ENCODE measurements at places on chromosomes 6 and 20. TPM values are rescaled to one million over a fixed set of nuclear protein-coding genes. Genes with fewer than 3 reads are reported as not detected.

The BANF2 gene
- not detected for total RNA-seq

The GJE1 gene
- total RNA-seq, result not detected

The ZBTB46 gene
- total RNA-seq, result 55.1 TPM

The CST5 gene
- total RNA-seq, result not detected

The SUMO4 gene
- total RNA-seq, result 3.4 TPM

The BPIFA1 gene
- not detected for total RNA-seq

The STMND1 gene
- total RNA-seq, result not detected

The BMP6 gene
- 11.2 TPM for total RNA-seq

The ANKRD6 gene
- total RNA-seq, result 50.1 TPM

DNA sequence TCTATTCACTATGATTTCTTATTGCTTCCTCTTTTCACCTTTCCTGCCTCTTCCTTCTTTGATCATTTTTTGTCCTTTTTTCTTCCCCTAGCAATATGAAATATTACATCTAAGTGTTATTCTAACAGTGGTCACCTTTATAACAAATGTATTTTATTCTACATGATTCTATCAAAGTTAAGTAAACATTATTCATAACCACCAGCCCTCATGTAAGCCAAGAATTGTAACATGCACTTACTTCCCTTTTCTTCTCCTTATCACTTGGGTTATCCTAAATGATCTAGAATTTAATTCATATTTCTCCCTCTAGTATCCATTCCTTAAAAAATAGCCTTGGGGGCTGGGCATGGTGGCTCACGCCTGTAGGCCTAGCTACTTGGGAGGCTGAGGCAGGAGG, 88.3 kb upstream of the SLC22A23 start:
- DNase-seq, result no peak

DNA sequence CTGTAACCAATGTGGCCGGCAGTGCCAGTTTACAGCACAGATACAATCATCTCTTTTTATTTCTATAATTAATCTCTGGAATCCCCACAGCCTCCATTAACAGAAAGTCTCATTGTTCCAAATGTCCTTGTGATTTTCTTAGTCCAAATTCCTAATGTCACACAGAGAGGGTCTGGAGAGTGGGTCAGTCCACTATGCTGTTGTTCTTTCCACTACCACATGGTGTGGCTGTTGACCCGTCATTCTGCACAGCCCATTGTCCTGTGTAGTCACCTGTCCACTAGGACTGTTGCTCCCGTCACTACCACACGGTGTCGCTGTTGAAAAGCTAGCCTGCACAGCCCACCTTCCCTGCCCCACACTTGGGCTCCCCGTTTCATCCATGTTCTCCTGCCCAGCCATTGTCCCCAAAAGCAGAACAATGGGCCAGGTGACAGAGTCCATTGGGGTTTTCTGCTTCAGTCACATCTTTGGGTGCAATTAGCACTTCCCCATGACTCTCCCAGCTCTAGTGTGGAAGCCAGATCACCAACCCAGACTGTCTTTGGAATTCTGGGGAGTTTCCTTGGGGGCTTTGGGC, 8.6 kb upstream of the LBP start:
- DNase-seq, result no peak

- no peak for DNase-seq
These were observed 63.1 kb upstream of the IFNGR1 start for GRCh38 chr6:137282254-137282653.

DNA sequence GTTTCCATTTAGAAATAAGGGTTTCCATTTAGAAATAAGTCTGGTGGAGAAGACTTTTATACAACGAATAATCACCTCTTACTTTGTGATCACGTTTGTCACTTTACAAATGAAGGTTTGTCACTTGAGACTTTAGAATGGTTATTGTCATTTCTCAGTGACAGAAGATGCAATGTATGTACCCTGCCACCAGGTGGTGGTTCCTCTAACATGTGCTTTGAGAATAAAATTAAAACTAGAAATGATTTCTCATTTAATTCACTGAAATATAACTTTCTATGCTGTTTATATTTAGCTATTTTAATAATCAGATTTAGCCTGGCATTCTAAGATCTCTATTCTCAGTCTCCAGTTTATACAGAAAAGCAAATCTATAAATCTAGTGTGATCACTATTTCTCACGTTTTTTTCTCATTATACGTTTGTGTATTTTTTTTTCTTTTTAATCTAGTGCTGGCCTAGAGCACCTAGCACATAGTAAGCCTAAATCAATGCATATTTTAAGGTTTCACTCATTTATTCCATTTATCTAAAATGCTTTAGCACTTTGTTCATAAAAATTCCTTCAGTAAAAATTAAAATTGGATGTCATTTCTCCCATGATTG, 57.4 kb upstream of the TFAP2D start:
- DNase-seq, result no peak

- DNase-seq, result peak; percentile 94
These were observed 3.4 kb downstream of the SRF start for GRCh38 chr6:43174263-43175112.

DNA sequence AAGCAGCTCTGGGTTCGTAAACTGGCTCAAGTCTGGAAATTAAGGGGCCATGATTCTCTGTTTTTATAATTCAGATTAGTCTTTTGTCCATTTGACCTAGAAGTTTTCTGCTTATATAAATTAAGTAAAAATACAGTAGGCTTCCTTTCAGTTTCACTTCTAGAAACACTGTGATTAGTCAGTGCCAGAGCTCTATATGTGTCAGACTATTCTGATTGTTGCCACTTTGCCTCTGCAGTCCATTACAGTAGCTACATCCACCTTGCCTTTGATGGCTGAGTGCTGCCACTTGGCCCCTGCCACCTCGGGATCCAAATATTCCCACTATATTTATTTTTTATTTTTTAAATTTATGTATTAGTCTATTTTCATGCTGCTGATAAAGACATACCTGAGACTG, 7.9 kb downstream of the ZC2HC1B start:
- DNase-seq, result no peak

DNA sequence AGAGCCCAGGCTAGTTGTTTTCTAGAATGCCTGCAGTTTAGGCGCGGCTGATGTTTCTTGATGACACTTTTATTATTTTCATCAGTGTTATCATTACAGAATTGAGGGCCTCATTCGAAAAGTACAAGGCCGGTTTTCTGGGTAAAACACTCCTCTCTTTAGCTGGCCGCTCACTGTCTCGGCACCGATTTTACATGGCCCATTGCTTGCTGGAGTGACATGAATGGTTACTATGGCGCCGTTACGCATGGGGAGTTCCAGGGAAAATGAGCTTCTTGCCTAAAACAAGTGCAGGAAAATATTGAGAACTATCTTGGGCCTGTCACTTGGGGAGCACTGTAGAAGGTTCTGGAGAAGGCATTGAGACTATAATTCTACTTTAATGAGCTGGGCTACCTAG, 317.8 kb downstream of the CDH4 start:
- no peak for DNase-seq

DNA sequence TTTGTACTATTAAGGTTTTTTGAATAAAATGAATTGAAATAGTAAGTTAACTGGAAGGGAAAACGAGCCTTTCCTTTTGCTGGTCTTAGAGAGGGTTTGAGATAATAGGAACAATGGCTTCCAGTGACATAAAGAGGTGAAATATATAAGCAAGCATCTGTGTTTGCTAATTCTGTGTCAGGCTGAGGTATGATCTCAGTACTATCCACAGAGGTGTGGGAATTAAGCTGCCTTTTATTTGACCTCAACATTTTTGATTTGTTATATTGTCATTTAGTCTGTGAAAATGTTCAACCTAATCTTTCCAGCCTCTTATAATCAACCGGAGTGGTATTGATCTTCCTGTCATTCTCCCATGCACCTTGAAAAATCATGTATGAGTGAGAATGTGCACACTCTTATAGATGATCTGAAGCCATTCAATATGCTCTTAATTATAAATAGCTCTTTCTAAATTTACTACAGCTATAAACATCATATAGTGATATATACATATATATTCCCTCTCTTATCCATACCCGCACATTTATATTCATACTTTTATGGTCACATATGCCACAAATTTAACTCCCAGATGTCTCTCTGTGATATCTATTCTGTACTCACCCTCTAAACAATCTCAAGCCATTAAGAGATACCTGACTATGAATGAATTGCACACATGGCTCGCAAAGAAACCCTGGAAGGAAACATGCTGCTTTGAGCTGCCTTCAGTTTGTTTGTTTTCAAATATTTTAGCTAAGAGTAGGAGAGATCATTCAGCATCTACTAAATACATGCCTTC, 754.7 kb upstream of the NRSN1 start:
- no peak for DNase-seq

DNA sequence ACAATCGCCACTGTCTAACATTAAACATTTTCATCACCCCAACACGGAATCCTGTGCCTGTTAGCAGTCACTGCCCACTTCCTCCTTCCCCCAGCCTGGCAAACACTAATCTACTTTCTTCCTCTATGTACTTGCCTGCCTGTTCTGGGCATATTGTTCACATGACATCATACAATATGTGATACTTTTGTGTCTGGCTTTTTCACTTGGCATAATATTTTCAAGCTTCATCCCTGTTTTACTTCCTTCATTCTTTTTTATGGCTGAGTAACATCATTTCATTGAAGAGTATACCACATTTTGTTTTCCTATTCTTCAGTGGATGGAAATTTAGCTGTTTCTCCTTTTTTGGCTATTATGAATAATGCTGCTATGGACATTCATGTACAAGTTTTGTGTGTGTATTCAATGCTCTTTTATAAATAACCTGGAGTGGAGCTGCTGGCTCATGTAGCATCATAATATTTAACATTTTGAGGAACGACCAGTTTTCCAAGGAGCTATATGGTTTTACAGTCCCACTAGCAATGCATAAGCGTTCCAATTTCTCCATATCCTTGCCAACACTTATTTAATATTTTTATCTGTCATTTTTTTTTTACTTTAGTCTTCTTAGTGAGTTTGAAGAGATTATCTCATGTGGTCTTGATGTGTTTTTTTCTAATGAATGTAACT, 360.1 kb downstream of the HDGFL1 start:
- no peak for DNase-seq

- DNase-seq, result no peak
These were observed 202.5 kb downstream of the TFAP2B start for GRCh38 chr6:51021171-51021570.

DNA sequence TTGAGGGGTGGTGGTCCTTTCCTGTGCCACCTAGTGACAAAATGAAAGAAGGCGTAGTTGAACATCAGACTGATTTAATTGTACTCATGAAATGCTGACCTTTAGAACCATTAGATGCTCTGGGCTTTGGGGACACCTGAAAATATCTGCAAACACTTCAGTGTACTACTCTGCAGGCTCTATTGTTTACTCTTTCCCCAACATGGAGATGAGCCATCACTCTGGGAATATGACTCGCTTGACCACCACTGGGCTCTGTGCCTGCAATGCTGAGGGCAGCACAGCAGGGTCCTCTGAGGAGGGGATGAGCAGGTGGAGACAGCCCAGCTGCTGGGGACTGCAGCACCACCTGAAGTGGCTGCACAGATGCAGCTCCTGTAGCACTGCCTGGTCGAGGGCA, 74.8 kb upstream of the SLC24A3 start:
- no peak for DNase-seq

- DNase-seq, result no peak
These were observed 31.3 kb upstream of the HEY2 start for GRCh38 chr6:125718109-125718508.

DNA sequence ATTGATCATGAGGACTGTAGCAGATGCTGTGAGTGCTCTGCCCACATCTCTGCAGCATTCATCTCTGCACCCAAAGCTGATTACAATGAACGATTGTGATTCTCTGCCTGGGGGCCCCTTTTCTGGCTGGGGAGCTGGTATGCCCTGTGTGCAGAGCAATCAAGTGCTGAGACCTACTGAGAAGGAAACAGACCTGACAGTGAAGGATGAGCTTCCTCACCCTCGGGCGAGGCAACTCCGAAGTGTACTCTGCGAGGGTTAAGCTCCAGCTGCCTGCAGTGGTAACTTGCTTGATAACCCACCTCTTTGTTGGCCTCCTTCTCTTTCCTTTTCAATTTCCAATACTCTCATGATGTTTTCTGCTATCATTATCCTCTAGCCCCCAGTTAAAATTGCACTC, 289.7 kb upstream of the RNF24 start:
- no peak for DNase-seq

DNA sequence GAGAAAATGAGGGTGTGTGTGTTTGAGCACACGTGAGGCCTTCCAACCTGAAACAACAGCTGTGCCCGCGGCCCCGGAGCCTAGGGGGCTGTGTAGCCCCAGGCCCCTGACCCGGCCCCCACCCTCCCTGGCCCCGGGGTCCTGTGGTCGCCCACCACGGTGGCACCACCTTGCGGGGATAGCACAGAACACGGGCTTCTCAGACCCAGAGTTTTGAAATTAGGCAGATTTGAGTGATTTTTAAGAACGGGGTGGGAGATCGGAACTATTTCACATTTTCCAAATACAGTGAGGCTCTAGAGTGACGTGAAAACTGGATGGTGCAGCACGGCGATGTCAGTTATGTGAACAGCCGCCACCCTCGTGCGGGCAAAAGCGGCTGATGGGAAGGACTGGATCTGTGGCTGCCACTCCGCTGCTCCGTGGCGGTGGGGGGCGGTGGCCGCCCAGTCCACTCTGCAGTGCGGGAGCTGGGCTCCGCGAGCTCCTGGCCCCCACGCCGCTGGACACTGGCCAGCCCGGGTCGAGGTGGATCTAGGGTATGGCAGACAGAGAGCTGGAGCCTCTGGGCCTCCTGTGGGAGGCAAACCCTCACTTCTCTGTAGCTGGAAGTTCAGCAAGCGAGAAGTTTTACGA, 17.3 kb upstream of the BHLHE23 start:
- DNase-seq, result no peak

- peak; percentile 71 for DNase-seq
These were observed at the start of gene SGK1 for GRCh38 chr6:134317471-134318131. SGK1 (minus strand) TSS chr6:134318112; CDS start chr6:134317460, 652 bp downstream.

- no peak for DNase-seq
These were observed 151.3 kb downstream of the DTNBP1 start for GRCh38 chr6:15511248-15512125.

Measured in ovary (tissue), 10 donors.